ENCODE measurements at places on chromosomes 1 and 21. TPM values are rescaled to one million over a fixed set of nuclear protein-coding genes. Genes with fewer than 3 reads are reported as not detected.
A peak's percentile ranks its signal among the peaks of the same experiment; 100 is the strongest.

Gene GRHL3
- total RNA-seq, result 0.58 TPM

Gene REG4
- 27.1 TPM for total RNA-seq

- DNase-seq, result no peak
Measured at GRCh38 chr21:15520811-15521643, 208.8 kb upstream of the USP25 start.

GRCh38 chr21:32096411-32096810, 182.4 kb downstream of the MIS18A start:
- DNase-seq, result no peak

DNA sequence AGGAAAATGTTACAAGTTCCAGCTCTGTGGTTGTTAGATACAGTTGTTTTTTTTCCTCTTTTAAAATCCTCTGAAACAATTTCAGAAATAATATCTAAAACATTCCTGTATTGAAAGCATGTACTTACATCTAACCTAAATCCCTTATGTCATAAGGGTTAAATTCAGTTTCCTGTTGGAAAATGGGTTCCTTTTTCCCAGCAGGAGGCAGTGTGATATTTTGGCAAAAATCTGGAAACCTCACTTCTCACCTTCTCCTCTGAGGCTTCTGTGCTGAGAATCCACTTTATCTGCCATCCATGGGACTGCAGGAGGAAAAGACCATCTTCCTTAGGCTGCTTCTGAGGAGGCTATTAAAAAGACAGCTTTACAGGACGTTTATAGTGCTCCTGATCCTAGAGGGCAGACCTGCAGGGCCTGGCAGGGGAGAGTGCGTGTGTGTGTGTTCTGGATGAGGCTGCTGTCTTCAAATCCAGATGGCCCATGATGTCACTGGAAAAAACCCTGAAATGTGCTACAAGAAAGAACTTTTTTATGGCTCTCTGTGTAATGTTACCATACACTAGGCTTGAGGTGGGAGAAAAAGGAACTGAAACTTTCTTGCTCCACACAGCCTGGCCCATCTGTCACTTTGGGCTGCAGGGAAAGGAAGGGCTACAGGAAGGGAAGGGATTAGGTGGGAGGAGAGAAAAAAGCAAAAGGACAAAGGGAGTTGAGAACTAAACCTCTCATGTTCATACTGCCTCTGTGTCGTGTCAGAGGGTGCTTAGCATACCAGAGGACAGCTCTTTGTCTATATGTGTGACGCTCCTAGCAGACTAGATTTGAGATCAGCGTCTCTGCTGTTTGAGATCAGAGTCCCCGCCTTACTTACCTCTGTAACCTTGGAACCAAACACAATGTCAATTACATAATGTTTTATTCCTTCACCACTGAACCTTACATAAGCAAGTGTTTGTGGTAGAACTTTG, 379.2 kb upstream of the SPAG17 start:
- no peak for DNase-seq

DNA sequence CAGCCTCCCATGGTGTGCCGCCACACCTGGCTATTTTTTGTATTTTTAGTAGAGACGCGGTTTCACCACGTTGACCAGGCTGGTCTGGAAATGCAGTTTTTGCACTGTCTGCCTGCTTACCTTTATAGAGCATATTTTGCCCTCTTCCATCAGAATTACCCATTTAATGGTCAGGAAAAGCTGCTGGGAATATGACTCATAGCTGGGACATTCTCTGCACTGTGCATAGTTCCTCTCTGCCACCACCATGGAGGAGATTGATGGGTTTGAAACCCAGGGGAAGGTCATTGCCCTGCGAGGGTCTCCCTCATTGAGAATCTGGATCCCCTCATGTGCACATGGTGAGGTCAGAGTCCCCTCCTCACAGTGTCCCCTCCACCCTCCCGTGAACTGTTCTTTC, 32.1 kb downstream of the MX1 start:
- no peak for DNase-seq

GRCh38 chr1:32122151-32122550, 14.3 kb downstream of the KPNA6 start:
- DNase-seq, result no peak

- DNase-seq, result no peak
Measured at GRCh38 chr1:223466151-223466550, 72.9 kb downstream of the CCDC185 start.

DNA sequence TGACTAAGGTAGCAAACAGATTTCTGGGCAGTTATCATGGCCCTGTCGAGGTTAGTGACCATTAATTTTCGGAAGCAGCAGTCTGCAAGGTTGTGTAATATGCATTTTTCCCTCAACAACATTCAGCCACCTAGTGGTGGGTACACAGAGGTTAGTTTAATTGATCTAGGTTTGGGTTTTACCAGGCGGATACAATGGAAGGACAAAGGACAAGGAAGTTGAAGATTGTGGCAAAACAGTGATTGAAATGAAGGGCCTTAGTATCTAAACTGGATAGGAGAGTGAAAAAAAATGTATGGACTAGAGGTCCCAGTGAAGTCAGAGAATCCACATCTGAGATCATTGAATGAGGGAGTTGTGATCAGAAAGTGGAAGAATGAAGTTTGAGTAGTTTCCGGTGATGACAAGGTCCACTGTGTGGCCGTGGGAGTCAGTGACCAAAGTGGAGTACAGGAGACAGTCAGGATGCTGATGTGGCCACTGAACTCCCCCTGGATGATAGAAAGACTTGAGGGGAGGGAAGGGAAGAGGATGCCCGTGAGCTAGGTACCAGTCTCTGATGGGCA, 2.8 kb downstream of the ARMH1 start:
- DNase-seq, result peak; percentile 41

Gene LAMC1
- total RNA-seq, result 50.1 TPM

GRCh38 chr1:7224644-7225043, 439.4 kb downstream of the CAMTA1 start:
- DNase-seq, result no peak

GRCh38 chr1:160078512-160079195, 2.7 kb upstream of the KCNJ9 start:
- no peak for DNase-seq

- no peak for DNase-seq
Measured at GRCh38 chr1:212162635-212163034, 122.6 kb upstream of the PPP2R5A start.

GRCh38 chr1:41240781-41241353, 1.2 kb downstream of the SCMH1 start:
- no peak for DNase-seq

- DNase-seq, result no peak
Measured at GRCh38 chr1:181391301-181391900, 91.9 kb upstream of the CACNA1E start.

Gene TDRD10
- total RNA-seq, result 0.35 TPM

DNA sequence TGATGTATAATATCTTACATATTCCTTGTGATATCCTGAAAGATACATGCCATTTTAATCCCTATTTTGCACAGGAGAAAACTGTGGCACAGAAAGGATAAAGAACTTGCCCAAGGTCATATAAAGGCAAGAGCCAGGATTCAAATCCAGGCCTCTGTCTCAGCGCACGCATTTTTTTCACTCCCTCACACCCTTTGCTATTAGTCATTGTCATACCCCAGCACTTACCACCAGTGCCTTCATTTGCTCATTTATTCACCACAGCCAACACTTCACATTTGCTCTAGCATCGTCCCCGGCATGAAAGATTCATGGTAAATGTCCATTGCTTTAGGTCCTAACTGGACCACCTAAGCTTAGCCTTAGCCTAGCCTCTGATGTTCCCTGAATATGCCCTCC, 14.2 kb downstream of the ALX3 start:
- no peak for DNase-seq

DNA sequence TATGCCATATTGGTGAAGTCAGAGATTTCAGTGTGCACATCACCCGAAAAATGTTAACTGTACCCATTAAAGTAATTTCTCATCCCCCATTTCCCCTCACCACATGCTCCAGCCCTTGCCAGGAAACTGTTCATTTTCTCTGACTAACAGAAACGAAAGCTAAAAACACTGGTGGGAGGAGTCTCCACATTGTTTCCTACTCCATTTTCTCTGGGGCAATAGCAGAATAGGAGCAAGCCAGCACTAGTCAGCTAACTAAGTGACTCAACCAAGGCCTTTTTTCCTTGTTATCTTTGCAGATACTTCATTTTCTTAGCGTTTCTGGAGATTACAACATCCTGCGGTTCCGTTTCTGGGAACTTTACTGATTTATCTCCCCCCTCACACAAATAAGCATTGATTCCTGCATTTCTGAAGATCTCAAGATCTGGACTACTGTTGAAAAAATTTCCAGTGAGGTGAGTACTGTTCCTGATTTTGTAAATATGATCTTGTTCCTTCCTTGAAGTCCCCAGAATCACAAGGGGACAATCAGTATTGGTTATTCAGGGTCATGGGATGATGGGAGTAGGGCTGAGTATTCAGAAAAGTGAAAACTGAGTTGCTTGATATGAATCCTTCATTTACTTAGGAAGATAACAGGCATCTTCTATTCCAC, at the start of gene IFI16:
Gene IFI16, plus strand, starts transcription at position 204 of the 658 bp plus-strand sequence. CDS start 4,774 bp downstream, outside the sequence.
- DNase-seq, result no peak

Gene FMO3
- 1.7 TPM for total RNA-seq

Gene ZNF683
- not detected for total RNA-seq

Gene ARHGEF16
- total RNA-seq, result 9.0 TPM

- DNase-seq, result no peak
Measured at GRCh38 chr1:178784131-178784536, 59.1 kb downstream of the RALGPS2 start.

GRCh38 chr1:207938016-207938415, 27.1 kb upstream of the CD34 start:
- DNase-seq, result no peak

DNA sequence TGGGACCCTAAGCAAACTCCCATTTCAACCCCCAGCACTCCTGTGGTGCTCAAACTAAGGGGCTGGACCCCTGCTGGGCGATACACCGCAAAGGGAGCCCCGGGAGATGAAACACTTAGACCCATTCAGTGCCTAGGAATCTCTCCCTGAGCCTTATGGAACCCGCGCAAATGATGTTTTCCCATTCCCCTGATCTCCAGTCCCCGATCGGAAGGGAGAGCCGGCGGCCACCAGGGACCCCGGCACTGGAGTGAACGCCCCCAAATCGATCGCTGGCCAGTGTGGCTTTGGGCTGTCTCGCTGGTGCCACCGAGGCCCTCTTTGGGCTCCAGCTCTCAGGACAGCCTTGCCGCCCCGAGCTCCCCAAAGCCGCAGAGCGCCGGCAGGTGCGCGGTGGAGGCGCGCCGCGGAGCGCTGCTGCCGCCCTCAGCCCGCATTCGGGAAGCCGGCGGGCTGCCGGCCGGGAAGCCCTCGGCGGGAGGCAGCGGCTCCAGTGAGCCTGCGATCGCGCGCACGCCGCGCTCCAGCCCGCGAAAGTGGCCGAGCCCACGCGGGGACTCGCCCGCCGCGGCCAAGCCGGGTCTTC, 1.1 kb downstream of the PLXNA2 start:
- no peak for DNase-seq

Gene OR14K1
- total RNA-seq, result not detected

GRCh38 chr1:99110140-99111041, 105.7 kb upstream of the PLPPR5 start:
- no peak for DNase-seq

DNA sequence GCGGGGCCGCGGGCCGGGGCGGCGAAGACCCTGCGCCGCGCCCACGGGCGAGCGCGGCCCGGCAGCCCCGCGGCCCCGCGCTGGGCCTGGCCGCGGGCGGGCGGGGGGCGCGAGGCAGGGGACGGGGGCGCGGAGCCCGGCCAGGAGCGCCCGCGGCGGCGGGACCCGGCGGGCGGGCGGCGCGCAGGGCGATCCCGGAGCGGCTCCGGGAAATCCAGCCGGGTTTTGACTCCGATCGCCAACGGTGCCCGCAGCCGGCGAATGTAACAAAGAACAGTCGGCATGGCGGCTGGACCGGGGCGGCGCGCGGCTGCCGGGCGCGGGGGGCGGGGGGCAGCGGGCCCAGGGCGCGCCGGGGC, 334 bp downstream of the PRDM15 start:
- DNase-seq, result peak; percentile 90

DNA sequence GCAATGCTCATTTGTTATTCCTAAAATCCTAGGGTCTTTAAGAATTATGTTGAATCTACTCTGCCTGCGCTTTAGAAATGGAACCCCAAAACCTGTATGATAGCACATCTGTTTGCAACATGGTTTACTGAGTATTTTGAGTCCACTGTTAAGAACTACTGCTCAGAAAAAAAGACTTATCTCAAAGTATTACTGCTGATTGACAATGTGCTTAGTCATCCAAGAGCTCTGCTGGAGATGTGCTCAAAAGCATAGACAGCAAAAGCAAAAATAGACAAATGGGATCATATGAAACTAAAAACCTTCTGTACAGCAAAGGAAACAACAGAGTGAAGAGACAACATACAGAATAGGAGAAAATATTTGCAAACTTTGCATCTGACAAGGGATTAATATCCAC, 107.0 kb downstream of the CTH start:
- DNase-seq, result no peak

DNA sequence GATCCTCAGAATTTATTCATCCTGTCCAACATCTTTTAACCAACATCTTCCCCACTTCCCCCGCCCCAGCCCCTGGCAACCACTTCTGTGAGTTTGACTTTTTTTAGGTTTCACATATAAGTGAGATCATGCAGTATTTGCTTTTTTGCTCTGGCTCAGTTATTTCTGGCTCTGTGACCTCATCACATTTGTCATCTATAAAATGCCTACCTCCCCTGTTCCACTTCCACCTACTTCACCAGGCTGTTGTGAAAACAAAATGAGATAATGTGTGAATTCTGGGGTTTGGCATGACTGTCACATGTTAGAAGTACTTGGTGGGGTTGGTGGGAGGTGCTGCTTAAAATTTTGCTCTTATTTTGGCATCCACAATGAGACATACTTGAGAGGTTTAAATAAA, 18.4 kb downstream of the HHAT start:
- DNase-seq, result no peak

DNA sequence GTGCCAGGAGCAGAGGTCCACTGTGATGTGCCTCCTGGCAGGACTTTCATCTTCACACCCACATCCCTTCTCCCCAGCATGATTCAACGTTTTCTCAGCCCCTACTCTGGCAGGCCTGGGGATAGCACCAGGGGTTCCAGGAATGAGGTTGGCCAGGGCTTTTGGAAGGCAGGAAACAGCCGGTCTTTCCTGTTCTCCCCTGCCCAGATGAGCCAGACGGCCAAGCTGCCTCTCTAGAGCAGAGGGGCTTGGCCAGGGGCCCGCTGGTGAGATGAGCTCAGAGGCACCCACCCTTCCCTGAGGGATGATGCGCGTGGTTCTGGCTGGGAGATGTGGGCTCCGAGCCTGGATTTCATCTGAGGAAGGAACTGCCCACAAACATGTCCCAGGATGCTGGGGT, 4.3 kb upstream of the MFAP2 start:
- DNase-seq, result no peak

Gene THEM5
- not detected for total RNA-seq

Gene GBP5
- total RNA-seq, result 0.20 TPM

- no peak for DNase-seq
Measured at GRCh38 chr21:41958886-41959563, 5.2 kb upstream of the C2CD2 start.

- DNase-seq, result no peak
Measured at GRCh38 chr1:200838676-200839445, 33.9 kb upstream of the GPR25 start.
